Stimulated activated CD4-positive, alpha-beta T cell treated with anti-CD3 and anti-CD28 coated beads, Interleukin-1b, Interleukin-23, amount 100 ng/mL, for 1 hour (primary cell): ENCODE measurements at places on chromosomes 4 and X.

DNA sequence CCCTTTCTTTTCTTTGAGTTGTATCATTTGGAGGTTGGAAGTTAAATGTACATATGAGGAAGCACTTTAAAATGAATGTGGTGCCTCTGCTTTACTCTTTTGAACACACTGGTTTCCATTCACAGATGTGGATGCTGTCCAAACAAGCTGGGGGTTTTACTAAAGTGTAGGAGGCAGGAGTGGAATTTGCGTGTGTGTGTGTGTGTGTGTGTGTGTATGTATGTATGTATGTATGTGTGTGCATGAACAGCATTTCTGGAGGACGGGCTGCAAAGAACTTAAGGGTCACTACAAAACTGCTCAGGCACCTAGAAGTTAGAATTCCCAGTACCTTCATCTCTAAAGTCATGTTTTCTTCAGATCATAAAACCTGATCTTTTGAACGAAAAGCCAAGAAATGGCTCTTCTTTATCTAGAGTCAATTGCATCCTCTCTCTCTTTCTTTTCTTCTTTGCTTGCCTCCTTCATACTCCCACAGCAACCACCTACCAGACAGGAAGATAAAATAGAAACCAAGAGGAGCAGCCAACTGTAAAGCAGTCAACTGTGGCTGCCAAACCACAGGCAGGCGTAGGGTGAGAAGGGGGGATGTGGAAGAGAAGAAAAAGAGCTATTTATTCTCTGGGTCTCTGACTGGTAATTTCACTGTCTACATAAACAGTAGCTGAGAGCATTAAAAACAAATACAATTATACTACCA is 177.0 kb upstream of the RASGEF1B start:
- no peak for DNase-seq

GRCh38 chrX:18702362-18703195 is 4.9 kb upstream of the PPEF1 start:
- no peak for DNase-seq

DNA sequence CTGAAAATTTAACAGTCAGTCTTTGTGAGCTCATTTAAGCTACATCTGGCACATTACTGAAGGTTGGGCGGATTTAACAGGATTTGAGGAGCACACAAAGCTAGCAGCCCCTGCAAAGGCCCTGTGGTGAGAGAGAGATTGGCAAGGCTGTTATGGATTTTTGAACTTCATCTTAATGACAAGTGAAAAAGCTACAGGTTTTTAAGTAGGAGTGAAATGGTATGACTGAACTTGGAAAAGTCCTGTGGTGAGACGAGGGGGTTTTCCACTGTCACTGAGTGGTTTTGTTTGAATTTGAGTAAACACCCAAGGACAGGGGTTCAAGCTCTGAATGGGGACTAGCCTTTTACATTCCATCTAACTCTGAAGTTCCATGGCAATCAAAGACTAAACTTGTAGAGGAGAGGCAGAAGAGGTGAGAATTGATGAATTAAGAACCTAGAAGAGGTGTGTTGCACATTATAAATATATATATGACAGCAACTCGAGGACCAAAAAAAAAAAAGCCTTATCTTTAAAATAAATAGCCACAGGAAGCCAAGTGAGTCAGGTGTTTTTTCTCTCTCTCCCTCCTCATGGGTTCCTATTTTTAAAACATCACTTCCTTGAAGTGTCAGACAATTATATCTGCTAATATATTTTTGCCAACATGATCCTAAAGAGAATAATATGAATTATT is 47.8 kb upstream of the CLNK start:
- no peak for DNase-seq

DNA sequence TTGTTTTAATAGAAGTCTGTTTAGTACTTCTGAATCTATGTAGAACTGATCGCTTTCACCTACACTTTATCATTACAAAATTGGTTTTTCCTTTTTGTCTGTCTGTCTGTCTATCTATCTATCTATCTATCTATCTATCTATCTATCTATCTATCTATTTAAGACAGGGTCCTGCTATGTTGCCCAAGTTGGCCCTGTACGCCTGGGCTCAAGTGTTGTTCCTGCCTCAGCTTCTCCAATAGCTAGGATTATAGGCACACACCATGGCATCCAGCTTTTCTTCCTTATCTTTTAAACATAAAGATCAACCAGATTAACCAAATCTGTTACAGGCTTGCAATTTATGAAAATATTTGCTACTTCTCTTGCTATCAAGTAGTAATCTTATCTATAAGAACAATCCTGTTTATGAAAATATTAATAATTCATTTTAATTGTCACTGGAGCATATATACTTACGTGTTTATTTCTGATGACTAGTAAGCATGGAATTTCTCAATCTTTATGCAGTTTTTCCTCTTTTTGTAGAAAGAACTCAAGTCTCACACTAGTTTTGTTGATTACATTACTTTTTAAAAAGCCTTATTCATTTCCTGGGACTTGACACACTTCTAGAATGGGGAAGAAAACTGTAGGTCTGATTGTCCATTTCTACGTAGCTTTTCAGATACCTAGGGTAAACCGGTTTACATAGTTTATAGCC is 24.5 kb downstream of the KIAA0232 start:
- no peak for DNase-seq

DNA sequence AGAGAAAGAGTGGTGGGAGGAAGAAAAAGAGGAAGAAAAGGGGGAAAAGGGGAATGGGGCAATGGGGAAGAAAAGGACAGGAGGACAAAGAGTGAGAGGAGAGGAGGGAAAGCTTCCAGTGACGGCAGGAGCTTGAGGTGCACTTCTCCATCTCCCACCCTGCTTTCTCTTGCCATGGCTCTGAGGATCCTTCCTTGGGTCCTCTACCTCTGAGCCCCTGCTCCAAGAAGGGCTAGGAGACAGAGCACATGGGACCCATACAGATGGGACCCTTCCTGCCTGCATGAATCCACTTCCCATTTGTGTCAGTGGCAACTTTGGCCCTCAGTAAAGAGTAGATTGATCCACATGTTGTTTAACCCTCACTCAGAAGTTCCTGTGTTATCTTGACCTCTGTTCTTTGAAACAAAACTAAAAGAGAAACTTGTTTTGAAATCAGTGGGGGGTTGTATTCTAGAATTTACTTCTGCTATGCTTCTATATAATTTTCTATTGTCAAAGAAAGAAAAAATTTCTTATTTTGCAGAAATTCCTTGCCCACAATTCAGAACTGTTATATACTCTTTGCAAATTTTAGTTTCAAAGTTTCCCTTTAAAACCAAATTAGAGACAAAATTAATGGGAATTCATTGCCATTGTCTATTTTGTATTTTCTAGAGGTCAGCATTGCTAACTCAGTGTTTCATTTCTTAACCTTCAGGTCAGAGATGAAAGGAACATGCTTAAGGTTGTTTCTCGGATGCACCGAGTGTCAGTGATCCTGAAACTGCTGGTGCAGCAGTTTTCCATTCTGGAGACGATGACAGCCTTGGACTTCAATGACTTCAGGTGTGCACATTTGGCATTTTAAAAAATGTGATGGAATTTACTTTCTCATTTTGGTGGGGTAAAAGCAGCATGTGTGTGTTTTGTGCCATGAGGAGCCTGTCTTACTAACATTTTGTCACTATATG is 5.0 kb downstream of the TDO2 start:
- DNase-seq, result no peak

- DNase-seq, result no peak
Measured at GRCh38 chr4:53194727-53195126, 171.1 kb downstream of the SCFD2 start.
